Stimulated activated CD4-positive, alpha-beta T cell treated with anti-CD3 and anti-CD28 coated beads, Interleukin-15, amount 100 ng/mL, for 1 hour (primary cell): ENCODE measurements at places on chromosomes 7 and 10.

GRCh38 chr10:104273899-104274575, 5.1 kb downstream of the GSTO2 start:
- DNase-seq, result no peak

GRCh38 chr10:1377740-1378397, 321.7 kb downstream of the WDR37 start:
- no peak for DNase-seq

DNA sequence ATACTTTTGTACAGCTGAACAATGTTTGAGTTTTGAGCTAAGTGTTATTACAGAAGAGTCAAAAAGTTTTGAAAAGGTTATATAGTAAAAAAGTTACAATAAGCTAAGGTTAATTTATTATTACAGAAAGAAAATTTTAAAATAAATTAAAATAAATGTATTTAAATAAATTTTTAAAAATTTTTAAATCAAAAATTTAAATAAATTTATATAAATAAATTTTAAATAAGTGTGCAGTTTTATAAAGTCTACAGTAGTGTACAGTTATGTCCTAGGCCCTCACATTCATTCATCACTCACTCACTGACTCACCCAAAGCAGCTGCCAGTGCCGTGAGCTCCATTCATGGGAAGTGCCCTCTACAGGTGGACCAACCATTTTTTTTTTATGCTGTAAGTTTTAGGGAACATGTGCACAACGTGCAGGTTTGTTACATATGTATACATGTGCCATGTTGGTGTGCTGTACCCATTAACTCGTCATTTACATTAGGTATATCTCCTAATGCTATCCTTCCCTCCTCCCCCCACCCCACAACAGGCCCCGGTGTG, 462.9 kb upstream of the ZMIZ1 start:
- DNase-seq, result no peak

DNA sequence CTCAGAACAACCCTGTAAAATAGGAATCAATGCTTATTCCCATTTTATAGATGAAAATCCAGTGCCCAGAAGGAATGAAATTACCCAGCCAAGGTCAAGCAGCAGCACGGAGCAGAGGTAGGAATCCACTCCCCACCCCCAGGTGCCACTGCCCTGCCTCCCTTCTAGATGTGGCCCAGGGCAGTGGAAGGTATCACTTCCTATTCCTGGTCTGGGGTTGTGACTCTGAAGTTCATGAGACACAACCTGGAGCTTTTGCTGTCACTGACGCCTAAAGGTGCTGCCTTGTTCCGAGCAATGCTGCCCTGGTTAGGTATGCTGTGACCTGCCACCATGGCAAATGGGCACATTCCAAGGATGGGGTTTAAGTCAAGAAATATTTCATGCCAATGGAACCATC, 53.6 kb downstream of the PIK3AP1 start:
- no peak for DNase-seq

DNA sequence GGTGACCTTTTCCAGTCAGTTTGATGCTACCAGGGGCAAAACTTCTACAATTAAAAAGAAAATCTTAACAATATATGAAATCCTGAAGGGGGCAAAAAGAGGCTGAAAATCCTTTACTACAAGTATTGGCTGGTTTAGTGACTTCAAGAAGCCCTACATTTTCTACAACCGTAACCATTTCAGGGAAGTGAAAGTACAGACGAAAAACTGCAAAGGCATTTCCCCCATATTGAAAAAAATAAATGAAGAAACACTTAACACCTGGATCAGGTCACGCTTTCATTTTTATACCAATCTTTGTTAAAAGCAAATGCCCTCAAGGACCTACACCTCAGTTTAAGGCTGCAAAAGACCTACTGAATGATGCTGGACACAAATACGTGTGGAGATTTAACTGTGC, 38.6 kb downstream of the IL6 start:
- DNase-seq, result no peak

DNA sequence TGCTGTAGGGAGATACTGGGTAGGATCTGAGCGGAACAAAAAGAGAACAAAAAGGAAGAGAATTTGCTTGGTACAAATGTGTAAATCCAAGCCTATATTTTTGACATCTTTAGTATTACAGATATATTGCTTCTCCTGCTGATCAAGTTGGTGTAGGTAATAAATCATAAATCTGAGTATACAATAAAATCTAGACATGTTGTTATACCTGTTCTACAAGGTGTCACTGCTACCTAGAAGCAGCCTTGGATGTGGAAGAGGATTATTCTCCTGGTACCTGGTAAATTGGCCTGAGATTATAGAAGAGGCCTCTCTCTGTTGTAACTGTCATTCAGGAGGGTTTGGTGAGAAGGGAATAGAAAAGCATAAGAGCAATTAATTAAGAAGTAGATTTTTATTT, 89.9 kb upstream of the LSM8 start:
- no peak for DNase-seq

GRCh38 chr10:30823651-30824050, 194.1 kb upstream of the LYZL2 start:
- DNase-seq, result no peak

DNA sequence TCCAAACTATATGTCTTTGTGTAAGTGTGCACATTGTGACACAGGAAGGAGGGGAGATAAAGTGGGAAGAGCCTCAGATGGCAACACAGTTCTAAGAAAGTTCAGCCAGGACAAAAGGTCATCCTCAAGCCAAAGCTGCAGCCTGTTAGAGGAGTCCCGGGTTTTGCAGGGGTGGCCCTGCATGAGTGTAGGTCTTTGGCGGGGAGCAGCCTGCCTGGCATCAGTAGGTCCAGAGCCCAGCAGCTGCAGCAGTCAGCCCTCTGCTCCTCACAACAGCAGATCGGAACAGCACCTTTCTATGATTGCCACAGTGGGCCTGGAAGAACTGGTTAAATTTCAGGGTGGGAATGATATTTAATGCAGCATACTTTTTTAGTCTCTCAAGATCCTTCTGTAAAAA, 13.5 kb upstream of the VDAC2 start:
- no peak for DNase-seq

DNA sequence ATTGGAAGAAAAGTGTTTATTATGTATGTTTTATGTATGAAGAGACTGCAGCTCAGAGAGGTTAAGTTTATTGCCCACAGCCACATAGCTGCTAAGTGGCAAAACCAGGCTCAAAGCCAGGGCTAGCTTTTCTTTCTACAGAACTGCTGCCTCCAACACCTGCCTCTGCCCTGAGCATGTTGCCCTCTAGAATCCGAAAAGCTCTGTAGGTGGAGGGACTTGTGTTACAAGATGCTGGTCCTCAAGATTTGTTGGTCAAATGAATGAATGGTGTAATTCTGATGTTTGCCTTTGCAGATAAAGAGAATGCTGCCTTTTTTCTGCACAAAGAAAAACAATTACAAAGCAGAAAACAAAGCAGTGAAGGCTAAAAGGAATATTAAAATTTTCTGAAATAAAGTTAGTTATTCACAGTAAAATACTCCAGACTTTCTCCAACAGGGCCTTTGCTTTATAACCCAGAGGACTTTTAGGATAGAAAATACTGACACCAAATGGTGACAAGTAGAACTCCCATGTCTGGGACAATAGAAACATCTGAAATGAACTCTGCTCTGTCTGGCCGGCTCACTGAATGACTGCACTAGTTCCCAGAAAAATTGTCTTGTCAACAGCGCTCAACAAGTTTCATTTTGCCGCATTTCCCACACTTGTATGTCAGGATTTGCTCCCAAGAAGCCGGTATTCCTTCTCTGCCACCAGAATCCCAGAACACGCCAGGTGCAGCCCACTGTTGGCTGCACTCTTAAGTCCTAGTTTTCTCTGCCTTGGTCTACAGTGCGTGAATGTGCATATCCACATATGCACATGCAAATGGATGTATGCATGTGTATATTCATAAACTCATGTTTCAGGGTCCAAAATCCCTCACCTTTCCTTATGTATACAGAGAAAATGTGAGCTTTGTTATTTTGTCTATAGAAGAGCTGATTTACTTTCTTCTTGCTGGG, 11.0 kb upstream of the DNTT start:
- DNase-seq, result no peak

DNA sequence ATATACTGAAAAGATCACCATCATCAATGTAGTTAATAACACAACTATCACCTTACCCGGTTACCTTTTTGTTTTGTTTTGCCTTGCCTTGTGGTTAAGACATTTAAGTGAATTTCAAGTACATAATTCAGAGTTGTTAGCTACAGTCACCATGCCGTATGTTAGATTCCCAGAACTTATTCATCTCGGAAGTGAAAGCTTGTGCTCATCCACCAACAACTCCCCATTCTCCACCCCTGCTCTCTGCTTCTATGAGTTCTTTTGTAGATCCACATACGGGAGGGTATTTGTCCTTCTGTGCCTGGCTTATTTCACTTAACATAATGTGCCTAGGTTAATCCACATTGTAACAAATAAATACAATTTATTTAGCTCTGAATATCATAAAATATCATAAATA, 182.8 kb upstream of the ADARB2 start:
- DNase-seq, result no peak

GRCh38 chr10:124005991-124006392, 87.4 kb downstream of the CHST15 start:
- DNase-seq, result no peak

- DNase-seq, result no peak
These were observed 30.3 kb downstream of the GBX1 start for GRCh38 chr7:151137076-151137675.

DNA sequence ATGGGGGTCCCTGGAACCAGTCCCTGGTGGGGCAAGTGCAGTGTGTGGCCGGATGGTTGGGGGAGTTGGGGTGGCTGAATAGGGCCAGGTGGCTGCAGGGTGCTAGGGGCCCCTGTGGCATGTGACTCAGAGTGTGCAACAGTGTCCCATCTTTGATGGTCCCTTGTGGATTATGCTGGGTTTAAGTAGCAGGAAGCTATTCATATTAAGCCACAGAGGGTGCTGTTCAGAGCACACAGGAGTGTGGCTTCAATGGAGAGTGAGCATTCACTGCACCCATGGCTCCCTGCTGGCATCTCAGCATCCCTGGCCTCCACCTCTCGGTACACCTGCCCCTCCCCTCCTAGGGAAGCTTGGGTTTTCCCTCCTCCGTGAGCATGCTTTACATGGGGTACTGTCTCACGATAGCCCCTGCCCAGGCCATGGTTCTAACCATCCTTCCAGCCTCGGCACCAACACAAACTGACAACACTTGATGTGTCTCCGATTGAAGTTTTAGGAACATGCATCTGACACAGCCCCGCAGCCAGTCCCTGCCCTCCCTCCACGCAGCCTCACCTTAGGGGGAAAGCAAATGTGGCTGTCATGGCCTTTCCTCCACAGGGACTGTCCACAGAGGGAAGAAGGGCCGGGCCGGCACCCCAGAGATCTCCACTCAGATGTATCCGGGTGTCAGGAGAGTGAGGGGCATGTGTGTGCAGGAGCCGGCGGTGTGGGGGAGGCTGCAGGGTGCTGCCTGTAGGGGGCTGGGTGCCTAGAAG, 30.4 kb upstream of the PPIF start:
- no peak for DNase-seq

DNA sequence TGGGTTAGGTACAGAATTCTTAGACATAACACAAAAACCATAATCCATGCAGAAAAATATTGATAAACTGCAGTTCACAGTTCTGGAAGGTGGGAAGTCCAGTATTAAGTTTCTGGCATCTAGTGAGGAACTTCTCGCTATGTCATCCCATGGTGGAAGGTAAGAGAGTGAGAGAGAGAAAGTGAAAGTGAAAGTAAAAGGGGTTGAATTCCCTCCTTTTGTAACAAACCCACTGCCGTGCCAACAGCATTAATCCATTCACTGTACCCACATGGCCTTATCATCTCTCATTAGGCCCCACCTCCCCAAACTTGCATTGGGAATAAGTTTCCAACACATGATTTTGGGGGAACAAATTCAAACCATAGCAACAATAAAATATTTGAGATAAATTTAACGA, 17.1 kb downstream of the ZNF485 start:
- DNase-seq, result no peak

DNA sequence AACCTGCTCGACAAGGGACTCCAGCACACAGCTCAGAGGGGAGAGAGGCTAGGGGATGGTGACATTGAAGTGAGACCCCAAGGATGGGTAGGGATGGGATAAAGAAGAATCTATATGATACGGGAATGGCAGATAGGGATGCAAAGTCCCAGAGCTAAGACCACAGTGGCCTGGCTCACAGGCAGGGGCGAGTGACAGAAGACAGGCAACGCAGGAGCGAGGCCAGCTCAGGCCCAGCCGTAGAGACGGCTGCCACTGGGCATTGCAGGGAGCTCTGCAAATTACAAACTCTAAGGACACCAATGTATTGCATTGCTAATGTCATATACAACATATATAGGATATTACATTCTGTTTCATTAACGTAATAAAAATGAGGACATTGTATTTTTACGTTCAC, 131.4 kb downstream of the TCERG1L start:
- DNase-seq, result no peak

DNA sequence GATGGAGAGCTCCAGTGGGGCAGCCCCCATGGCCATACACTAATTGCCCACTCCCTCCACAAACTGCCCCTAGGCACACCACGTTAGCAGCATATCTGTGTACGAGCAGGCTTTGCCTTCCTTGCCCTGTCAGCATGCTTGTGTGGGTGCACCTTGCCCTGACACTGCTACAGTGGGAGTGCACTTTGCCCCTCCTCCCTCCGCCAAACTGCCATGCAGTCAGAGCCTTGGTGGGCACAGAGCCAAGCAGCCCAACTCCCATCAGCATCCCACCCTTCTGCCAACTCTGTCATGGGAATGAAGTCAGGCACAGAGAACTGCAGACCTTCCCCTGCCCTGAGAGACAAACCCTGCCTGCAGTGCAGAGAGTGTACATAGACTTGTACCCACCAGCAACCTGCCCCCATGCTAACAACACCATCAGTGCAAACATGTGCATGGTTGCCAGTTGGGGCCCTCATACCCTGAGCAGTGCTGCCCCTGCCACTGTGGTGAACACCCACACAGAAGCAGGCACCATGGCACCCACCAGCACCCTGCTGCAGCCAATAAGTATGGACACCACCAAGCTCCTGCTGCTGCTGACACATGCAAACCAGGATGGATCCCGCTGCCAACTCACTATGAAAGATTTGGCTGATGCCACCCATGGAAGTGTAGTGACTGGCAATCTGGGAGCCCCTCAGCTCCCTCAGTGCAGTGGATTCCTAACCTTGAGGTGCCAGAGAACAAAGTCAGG, 1197.7 kb upstream of the CELF2 start:
- no peak for DNase-seq

GRCh38 chr7:29987811-29988317, 1.7 kb downstream of the SCRN1 start:
- DNase-seq, result no peak

DNA sequence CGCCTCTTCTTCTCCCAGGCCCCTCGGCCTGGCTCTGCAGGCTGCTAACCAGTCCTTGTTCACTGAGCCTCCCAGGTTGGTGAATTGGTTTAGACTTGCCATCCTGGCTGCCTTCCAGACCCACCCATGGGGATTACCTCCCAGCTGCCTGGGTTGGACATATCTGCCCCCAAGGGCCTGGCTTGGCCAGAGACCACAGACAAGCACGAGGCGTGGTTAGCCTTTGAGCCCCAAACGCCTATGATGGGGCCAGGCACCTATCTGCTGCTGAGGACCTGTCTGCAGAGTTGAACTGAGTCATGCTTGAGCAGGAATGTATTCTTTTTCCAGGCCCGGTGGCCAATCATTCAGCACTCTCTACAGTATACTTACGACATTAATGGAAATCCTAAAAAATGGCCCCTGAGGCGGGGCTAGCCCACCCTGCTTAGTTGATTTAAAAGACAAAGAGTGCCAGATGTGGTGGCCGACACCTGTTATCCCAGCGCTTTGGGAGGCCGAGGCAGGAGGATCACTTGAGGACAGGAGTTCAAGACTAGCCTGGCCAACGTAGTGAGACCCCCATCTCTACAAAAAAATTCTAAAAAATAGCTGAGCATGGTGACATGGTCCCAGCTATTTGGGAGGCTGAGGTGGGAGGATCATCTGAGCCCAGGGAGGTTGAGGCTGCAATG, 361.5 kb downstream of the FRMD4A start:
- no peak for DNase-seq

- DNase-seq, result no peak
These were observed 22.7 kb downstream of the MCMBP start for GRCh38 chr10:119849944-119850343.
